Cortex of kidney (tissue), 1 donor: ENCODE measurements at places on chromosomes 4 and X.

- DNase-seq, result no peak
Measured at GRCh38 chr4:102527695-102528283, 26.6 kb downstream of the NFKB1 start.

DNA sequence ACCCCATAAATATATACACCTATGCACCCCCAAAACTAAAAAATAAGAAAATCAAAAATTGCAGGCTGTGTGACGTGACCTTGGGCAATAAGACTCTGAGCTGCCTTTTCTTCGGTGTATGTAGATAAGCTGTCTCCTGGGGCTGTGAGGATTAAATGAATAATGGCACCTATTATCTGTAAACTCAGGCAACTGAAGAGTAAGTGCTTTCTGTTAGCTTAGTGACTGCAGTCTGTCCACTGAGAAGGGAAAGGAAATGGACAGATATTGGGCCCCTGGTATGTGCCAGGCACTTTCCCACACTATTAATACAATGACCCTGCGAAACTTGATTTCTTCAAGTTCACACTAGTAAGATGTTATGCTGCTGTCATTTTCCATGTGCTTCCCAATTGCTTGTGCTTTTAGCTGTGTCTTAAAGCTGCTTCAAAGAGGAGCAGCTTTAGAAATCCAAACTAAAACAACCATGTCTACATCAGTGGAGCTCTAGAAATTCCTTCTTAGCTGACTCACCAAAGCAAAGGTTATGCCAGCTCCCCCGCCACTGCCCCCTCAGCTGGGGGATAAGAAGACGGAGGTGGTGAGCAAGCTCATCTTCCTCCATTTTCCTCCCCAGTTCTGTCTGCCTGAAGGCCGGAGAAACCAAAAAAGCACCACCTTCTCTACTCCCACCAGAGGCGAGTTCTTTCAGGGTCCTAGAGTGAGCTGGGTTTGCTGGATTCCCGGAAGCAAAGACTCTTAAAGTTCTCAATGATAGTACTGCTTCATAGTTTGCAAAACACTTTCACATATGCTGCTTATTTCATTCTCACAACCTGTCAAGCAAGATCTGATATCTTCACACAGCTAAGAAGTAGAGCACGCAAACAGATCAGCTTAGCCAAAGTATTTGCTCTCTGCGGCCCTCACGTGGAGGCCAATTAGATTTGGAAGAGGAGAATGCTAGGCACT is 8.8 kb upstream of the DGAT2L6 start:
- DNase-seq, result no peak

- no peak for DNase-seq
Measured at GRCh38 chrX:1391707-1392375, at the start of gene SLC25A6. Gene SLC25A6, minus strand, starts transcription at chrX:1392113. Its CDS starts 104 bp downstream, at chrX:1392009.

DNA sequence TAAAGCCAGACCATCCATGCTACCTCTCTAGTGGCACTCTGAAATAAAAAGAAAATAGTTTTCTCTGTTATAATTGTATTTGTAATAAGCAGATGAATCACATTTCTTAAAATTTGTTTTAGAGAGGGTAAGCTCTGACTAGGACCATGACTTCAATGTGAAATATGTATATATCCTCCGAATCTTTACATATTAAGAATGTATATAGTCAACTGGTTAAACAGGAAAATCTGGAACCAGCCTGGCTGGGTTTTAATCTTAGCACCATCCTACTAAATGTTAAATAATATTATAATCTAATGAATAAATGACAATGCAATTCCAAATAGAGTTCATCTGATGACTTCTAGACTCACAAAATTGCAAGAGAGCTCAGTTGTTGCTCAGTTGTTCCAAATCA is 1.5 kb downstream of the FGB start:
- no peak for DNase-seq

- no peak for DNase-seq
Measured at GRCh38 chr4:123409334-123409733, 12.7 kb downstream of the SPRY1 start.

DNA sequence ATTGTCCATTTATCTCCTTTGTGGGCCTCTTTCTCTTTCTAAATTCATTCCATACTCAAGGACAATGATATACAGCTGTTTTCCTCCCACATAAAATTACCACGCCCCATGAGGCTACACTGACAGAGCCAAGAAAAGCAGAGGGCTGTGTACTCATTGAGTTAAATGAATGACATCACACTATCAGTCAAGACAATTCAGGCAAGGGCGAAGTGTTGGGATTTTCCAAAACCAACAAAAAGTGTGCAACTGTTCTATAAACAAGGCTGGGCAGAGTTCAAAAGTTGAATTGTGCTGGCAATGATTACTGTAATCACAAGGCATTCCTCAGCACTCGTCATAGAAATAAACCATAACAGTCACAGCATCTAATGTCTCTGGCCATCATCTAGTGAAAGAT is 799.6 kb upstream of the DIAPH2 start:
- DNase-seq, result no peak

DNA sequence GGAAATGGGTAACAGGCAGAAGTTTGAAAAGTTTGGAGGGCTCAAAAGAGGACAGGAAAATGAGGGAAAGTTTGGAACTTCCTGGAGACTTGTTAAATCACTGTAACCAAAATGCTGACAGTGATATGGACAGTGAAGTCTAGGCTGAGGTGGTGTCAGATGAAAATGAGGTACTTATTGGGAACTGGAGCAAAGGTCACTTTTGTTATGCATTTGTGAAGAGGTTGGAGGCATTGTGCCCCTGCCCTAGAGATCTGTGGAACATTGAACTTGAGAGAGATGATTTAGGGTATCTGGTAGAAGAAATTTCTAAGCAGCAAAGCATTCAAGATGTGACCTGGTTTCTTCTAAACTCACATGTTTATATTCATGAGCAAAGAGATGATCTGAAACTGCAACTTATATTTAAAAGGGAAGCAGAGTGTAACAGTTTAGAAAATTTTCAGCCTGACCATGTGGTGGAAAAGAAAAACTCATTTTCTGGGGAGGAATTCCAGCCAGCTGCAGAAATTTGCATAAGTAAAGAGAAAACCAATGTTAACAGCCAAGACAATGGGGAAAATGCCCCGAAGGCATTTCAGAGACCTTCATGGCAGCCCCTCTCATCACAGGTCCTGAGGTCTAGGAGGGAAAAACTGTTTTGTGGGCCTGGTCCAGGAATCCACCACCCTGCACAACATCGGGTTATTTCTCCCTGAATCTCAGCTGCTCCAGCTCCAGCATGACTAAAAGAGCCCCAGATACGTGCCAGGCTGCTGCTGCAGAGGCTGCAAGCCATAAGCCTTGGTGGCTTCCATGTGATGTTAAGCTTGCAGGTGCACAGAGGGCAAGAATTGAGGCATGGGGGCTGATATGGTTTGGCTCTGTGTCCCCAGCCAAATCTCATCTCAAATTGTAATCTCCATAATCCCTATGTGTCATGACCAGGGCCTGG is 632.5 kb upstream of the GNPDA2 start:
- no peak for DNase-seq

DNA sequence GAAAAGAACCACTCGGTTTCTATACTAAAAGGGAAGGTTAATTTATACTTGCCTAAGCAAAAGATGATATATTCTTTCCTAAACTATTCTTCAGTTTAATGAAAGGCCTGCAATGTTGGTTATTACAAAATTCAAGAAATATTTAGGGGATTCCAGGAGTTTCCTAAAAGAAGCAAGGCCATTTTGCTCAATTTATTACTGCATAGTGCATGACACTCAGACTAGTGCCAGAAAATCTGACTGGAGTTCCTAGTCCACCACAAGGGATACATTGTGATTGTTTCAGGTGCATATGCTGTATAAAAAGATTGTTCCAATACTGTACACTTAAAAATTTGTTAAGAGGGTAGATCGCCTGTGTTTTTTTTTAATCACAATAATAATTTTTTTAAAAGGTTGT is 78.7 kb downstream of the CAPN6 start:
- no peak for DNase-seq

DNA sequence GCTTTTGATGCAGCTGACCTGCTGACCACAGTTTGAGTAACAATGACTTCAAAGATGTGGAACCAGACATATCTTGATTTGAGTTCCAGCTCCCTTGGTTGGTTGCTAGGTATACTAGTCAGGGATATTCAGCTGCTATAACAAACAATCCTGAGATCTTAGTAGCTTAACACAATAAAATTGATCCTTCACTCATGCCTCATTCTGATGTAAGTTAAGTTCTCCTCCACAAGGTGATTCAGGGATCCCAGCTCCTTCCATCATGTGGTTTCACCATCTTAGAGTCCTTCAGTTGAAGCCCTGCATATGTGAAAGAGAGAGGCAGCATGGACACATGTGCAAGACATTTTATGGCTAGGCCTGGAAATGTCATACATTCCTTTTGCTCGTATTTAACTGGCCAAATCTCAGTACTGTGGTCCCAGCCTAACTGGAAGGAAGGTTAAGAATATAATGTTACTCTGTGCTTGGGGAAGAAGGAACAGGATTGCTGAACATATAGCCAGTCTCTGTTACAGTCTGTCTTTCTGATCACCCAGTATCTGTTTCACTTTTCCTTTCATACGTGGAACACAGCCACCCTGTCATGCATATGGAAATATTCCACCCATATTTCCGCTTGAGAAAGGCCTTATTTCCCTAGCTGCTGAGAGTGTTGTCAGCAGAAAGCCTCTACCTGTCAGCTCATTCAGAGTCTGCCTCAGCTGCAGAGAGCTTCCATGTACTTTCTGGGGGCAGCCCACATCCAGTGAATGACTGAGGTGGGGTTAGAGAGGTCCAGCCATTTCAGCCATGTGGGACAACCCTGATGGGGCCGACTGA is 7.1 kb downstream of the SMIM9 start:
- DNase-seq, result no peak

DNA sequence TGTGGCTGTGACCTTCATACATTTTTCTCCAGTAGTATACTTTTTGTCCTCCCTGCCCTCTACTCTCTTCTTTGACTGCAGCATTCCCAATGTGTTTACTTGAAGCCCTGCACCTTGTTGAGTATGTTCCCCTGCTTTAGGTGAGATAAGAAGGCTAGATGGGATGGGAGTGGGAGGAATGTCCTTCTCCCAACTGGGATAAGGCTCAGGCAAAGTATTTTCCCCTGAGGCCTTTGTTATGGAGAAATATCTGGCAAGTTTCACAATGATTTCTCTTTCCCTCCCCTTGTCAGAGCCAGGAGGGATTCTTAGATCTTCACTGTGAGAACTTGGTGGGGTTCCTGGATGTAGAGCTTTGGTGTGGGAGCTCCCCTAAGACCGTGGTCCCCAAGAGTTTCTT is 131.8 kb downstream of the CLCN5 start:
- DNase-seq, result no peak

DNA sequence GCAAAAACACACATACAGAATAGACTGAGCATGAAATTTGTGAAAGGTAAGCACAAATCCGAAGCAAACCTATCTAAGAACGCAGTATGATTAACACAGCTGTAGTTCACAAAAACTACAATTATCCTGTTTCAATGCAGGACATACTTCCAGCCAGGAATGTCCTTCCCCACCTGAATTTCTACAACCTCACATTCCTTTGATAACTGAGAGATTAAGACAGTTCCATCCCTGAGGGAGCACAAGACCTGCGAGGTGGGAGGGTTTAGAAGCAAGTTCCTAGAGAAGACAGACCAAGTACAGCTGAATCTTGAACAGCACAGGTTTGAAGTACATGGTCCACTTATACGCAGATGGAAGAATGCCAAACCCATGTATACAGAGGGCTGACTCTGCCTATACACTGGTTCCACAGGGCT is 10.6 kb downstream of the ABCG2 start:
- DNase-seq, result no peak

GRCh38 chrX:37846558-37846933 is 825 bp downstream of the DYNLT3 start:
- DNase-seq, result no peak

GRCh38 chrX:118773782-118774181 is 46.4 kb downstream of the IL13RA1 start:
- DNase-seq, result no peak

GRCh38 chr4:109990261-109991257 is 77.9 kb downstream of the EGF start:
- no peak for DNase-seq

GRCh38 chr4:80875642-80876041 is 154.9 kb upstream of the BMP3 start:
- DNase-seq, result no peak

- DNase-seq, result no peak
Measured at GRCh38 chrX:122220644-122221373, 963.3 kb upstream of the GRIA3 start.

- DNase-seq, result no peak
Measured at GRCh38 chr4:54227256-54228055, 1.6 kb upstream of the PDGFRA start.

GRCh38 chrX:8305350-8305749 is 134.3 kb upstream of the VCX2 start:
- DNase-seq, result no peak

GRCh38 chr4:2712261-2712842 is 43.8 kb downstream of the TNIP2 start:
- DNase-seq, result no peak

GRCh38 chr4:62871078-62871477 is 1538.2 kb downstream of the TECRL start:
- no peak for DNase-seq

GRCh38 chr4:108247387-108248049 is 78.8 kb upstream of the LEF1 start:
- DNase-seq, result no peak

DNA sequence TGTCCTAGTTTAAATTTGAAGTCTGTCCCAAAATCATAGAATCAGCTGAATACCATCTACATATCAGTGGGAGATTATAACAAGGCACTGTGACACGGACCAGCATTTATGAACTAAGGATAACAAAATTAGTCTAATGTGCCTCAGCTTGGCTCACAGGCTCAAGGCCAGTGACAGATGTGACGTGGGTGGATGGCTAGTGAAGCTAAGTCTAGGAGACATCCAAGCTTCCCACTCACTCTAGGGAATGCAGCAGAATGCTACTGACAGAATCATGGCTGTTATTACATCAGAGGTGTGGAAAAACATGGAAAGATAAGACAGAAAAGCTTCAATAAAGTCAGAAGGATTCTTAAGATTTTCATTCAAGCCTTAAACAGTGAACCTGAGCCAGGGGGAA is 329.9 kb downstream of the NAF1 start:
- DNase-seq, result no peak

- DNase-seq, result no peak
Measured at GRCh38 chr4:176377780-176378179, 58.0 kb downstream of the SPCS3 start.

GRCh38 chr4:188190461-188190860 is 51.2 kb downstream of the TRIML1 start:
- no peak for DNase-seq

DNA sequence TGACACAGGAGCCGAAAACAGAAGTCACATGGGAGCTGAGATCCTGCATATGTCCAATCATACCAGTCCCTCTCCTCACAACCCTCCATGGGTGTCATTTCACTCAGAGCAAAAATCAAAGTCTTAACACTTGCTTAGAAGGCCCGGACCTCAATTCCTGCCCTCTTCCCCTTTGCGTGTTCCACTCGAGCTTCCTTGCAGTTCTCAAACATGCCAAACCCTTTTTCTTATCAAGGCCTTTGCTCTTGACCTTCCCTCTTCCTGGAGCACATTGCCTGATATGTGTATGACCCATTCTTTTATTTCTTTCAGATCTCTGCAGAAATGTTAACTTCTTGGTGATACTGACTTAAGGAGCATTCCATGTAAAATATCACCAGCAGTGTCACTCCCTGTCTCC is 87.0 kb upstream of the USP38 start:
- no peak for DNase-seq
